ENCODE measurements at places on chromosomes 3 and 15. TPM values are rescaled to one million over a fixed set of nuclear protein-coding genes. Genes with fewer than 3 reads are reported as not detected.

SH3GL3 gene
- polyA plus RNA-seq, result 6.5 TPM

GRCh38 chr15:100628746-100629145, 26.4 kb downstream of the ASB7 start:
- DNase-seq, result no peak

DNA sequence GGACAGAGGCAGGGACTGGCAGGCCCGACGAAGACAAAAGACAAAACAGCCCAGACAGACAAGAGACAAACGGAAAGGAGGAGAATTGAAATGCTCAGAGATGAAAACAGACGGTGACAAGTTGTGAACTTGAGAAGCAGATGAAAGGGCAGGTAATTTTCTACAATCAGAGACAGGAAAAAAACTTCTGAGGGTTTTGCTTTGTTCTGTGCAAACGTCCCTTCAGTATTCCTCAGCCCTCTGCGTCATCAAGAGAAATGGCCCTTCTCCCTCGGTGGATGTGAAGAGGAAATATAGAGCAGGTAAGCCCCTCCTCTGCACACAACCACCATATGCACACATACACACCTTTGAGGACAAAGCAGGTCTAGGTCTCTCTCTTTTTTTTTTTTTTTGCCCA, 206.6 kb downstream of the UACA start:
- DNase-seq, result no peak

DNA sequence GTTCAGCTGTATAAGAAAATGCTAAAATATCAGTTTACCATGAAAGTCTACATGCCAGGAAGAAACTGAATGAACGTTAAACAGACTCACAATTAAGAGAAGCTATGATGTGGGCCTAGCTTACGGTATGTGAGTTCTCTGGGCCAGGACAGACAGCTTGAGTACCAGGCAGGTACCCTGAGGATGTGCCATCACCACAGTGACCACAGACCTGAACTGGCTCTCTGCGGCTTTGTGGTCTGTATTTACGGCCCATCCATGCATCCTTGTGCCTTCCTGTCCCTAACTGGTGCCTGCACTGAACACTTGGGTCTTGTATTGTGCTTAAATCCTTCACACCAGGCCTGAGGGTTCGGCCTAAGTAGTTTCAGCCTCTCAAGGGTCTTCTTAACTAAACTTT, 467.5 kb upstream of the PPP2R3A start:
- no peak for DNase-seq

DNA sequence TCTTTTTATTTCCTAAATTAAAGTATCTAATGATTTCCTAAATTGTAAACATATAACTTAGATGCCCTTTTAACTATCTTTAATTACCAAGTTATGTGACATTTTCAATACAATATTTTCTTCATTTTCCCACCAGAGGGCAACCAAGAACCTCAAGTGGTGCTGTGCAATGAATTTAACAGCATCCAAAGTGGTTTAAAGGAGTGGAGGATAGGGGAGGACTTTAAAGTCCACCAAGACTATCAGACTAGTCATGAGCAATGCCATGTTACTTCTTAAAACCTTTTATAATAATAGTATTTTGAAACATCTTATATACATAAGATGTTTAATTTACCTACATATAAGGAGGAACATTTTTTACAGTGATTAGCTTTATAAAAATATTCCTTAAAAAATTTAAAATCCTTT, 74.4 kb downstream of the DLG1 start:
- DNase-seq, result peak; percentile 22

GRCh38 chr3:187830181-187830580, 84.9 kb upstream of the BCL6 start:
- DNase-seq, result no peak

DNA sequence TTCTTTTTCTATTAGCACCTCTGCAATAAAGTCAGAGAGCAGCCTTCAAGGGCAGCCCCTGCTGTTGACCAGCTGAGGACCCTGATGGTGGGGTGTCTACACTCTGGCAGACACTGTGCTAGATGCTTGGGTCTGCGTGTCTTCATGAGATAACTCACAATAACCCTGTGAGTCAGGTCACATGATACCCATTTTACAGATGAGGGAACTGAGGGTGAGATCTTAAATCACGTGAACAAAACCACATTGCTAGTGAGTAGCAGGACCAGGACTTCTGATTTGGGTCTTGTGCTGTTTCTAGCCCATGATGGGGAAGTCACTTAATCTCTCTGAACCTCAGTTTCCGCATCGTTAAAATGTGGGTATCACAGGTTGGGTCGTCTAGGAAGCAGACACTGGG, 118.5 kb upstream of the LIPC start:
- no peak for DNase-seq

REC114 gene
- polyA plus RNA-seq, result not detected

SNRPA1 gene
- 33.8 TPM for polyA plus RNA-seq

NR2E3 gene
- polyA plus RNA-seq, result 7.4 TPM

GRCh38 chr3:53140847-53141845, 10.9 kb upstream of the RFT1 start:
- no peak for DNase-seq

DNA sequence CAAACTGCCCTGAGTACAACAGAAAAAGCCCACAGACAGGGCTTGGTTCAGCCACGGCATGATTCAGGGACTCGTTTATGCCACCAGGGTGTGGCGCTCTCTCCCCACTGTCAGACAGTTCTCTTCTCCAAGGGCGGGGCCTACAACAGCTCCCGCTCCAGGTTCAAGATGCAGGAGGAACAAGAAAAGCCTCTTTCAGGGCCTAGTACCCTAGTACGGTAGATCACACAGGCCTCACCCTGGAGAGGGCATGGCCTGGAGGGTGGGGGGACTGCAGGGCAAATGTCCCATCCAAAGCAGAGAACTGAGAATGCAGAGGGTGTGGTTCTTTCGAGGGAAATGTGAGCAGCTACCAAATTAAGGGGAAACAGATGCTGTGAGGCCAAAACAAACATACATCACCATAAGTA, 12.0 kb downstream of the MESD start:
- DNase-seq, result no peak

DNA sequence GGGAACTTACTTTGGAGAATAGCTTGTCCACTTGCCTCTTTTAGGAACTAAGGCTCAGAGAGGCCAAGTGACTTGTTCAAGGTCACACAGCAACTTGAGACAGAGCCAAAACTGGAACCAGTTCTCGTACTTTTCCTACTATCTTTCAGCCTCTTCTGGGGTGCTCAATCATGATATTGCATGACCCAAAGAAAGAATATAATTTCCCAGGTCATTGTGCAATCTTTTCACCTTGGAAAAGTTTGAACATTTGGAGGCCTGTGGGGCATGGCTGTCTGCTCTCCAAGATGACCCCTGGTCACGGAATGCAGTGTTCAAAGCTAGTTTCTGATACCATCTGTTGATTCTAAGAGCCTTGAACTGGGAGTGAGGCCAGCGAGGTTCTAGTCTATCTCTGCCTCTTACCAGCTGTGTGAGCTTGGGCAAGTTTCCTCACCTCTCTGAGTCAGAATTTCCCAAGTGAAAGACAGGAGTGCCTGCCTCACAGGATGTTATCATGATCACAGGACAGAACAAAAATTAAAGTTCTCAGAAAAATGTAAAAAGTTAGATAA, 89.7 kb downstream of the BDH1 start:
- DNase-seq, result no peak

DNA sequence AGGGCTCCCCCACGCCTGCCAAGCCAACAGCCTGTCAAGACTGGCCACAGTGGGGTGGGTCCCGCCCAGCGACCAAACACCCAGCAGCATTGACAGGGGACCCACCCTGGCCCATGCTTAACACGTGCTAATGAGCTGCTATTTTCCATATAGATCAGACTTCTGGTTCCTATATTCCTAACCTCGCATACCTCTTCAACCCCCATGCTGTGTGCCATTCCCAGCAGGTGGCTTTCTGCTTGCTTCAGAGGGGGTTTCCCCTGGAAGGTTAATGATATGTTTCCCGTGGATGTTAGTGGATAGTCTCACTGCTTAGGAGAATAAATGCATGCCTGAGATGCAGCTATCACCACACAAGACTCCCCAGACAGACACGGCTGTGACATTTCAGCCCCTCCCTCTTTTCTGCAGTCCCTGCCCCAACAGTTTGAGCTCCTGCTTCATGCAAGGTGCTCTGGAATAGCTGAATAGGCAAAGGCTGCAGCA, 37.9 kb upstream of the MGLL start:
- no peak for DNase-seq

ILDR1 gene
- polyA plus RNA-seq, result 0.35 TPM

DNA sequence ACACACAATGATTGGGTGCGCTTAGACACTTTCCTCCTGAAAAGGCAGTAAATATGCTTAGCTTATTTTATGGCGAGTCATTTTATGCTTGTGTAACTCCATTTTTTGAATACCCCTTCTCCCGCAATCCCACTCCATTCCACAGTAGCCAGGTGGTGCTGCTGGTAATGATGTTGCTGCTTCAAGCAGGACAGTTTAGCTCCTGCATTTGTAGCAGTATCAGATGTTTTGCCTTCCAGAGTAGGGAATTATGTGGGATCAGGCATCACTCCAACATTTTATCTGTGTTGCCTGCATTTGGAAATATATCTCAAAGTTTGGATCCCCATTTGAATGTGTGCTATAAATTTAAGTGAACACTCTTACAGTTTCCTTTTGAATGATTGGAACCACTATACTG, 302.1 kb upstream of the SGO1 start:
- no peak for DNase-seq

GRCh38 chr15:31268911-31269784, 57.5 kb upstream of the KLF13 start:
- no peak for DNase-seq

DNA sequence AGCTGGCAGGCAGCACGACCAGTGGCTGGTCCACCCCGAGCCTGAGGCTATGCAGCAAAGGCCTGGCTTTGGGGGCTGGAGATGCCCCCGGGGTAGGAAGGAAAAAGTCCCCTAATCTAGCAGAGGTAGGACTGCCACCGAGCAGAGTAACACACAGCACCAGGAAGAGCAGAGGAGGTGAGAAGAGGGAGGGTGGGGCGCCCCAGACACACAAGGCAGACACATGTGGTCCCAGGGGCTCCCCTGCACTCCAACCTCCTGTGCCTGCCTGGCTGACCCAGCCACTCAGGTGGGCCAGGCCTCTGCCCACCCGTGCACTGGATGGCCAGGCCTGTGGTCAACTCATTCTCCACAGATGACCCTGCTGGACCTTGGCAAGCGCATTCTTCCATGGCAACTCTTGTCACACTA, 112.4 kb downstream of the ADCY5 start:
- DNase-seq, result no peak

SORD gene
- 6.5 TPM for polyA plus RNA-seq

DNA sequence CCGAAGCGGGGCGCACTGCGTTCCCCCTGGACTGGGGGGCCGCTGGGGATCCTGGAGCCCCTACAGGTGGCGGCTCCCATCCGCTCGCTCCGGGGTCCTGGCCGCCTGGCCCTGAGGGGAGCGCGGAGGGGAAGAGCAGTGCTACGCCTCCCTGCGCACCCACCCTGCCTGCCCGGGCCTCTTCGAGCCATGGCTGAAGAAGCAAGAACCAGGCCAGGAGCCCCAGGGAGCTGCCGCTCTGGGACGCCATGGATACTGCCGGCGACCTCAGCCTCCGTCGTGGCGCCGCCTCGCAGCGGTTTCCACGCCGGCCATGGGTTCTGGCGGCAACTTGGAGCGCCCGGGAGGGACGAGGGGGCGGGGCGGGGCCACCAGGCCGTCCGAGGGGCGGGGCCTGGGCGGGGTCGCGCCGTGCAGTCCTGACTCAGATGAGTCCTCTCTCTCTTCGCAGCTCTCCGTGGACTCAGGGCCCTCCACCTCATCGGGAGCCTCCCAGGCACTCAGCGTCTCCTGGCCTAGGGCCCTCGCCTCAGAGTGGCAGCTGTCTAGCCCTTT, 50.9 kb downstream of the MYL3 start:
- DNase-seq, result no peak

GTPBP8 gene
- 17.4 TPM for polyA plus RNA-seq

DNA sequence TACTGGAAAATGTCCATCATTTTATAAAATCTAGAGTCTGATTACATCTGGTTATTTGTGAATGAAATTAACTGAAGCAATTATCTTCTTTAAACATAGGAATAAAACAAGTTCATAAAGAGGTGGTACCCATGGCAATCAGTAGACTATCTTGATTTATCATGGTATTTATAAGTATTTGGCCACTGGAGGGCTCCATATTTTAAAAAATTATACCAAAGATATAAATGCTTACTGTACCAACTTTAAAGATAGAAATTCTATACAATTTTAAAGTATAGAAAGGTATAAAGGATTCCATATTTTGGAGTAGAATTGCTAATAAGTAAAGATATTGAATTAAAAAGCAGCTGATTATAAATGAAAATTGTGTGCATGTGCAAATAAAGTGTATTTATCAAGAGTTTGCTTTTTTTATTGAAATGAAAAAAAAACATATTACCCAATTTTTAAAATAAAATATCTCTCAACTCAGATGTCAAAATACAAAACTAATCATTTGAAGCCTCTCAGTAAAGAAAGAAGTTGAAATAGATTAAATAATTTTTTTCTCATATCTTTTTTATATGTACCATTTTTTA, 105.3 kb downstream of the BBX start:
- DNase-seq, result no peak

PCNP gene
- 115 TPM for polyA plus RNA-seq

- no peak for DNase-seq
Measured at GRCh38 chr15:68085052-68085451, 30.9 kb downstream of the PIAS1 start.

DNA sequence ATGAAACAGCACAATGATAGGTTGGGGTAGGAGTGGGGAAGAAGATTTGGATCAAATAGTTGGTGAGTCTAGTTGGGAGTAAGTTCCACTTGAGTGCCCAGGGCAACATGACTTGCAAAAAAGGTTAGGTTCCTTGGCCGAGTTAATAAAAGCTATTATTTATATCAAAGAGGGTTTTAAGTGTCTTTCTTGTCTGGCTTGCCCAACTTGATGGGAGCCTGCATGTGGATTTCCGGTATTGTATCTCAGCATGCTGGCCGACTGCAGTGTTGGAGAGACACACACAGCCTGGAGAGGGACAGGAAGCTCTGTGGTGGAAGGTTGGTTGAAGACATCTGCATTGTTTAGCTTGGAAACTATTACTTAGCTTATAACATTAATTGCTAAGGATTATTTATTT, 449.5 kb upstream of the TBL1XR1 start:
- no peak for DNase-seq

GOLGA8S gene
- polyA plus RNA-seq, result 0.92 TPM

- no peak for DNase-seq
Measured at GRCh38 chr3:70684701-70685100, 372.3 kb upstream of the MDFIC2 start.

- no peak for DNase-seq
Measured at GRCh38 chr3:159817126-159817525, 171.5 kb upstream of the IL12A start.

DNA sequence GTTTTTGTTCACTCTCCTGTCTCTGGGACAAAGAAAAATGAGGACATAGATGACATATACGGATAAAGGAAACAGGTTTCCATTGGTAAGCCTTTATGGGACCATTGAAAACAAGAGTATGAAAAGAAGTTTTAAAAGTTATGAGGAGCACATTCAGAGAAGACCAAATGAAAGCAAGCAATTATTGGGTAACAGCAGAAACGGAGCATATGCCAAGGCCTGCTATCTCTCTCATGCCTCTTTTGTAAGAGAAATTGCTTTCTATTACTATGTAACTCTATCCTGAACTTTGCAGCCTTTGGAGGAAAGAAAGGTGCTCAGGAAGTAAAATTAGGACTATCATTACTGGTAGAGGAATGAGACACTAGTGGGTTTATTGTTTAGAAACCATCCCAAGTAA, 14.9 kb upstream of the DPH6 start:
- DNase-seq, result no peak
